ENCODE measurements at places on chromosomes 3 and 15. TPM values are rescaled to one million over a fixed set of nuclear protein-coding genes. Genes with fewer than 3 reads are reported as not detected.

PLA2G4D gene
- total RNA-seq = not detected

SERPINI2 gene
- total RNA-seq = 0.46 TPM

GRCh38 chr3:5002174-5002870 lies 23.1 kb downstream of the BHLHE40 start:
- DNase-seq = no peak

DNA sequence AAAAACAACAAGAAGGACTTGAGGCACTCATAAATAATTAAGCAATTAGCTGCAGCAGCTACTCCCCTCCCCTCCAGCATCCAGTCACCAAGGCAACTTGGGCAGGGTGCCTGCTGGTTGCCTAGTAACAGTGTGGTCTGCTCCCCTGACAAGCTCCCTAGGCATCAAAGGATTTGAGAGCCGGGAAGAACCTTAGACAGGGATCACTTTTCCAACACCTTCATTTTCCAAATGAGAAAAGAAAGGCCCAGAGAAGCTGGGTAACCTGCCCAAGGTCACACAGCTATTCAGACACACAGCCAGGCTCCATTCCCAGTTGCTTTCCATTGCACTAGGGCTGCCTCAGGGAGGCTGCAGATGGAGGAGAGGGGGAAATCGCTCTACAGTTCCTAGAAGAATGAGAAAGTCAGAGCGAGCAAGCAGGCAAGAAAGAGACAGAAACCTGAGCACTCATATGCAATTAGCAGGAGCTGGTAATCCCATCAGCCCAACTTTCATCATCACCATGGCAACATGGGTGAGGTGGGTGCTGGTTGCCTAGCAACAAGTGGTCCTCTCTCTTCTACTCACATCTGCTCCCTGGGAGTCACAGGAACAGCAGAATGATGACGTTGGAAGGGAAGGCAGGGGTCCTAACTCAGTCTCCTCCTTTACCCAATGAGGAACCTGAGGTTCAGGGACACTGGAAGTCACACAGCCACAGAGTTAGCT lies 3.6 kb upstream of the EIF4E3 start:
- DNase-seq = no peak

DNA sequence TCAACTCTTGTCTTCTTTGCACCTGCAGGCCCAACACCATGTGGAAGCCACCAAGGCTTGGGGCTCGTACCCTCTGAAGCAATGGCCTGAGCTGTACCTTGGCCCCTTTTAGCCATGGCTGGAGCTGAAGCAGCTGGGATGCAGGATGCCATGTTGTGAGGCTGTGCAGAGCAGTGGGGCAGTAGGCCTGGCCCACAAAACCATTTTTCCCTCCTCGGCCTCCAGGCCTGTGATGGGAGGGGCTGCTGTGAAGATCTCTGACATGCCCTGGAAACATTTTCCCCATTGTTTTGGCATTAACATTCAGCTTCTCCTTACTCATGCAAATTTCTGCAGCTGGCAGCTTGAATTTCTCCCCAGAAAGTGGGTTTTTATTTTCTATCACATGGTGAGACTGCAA lies 58.5 kb downstream of the DPH6 start:
- DNase-seq = no peak

- DNase-seq = no peak
These were observed 11.9 kb upstream of the TMEM115 start for GRCh38 chr3:50371133-50371685.

DNA sequence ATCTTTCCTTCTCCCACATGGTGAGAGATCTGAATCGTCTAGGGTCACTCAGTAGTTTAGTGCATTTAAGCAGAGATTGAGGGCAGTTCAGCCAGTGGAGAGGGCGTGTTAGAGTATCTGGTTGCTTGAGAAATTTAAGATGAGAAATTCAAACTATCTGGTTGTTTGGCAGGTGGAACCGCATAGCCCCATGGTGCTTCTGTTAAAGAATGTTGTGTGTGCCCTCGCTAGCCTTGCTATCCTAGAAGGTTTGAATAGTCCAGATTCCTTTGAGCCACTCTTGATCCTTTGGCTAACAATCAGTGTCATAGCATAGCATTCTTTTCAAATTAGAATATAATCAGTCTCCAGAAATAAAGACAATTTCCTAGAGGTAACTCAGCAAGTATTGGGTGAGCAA lies 32.1 kb downstream of the ABHD17C start:
- DNase-seq = no peak

GRCh38 chr15:83818591-83818990 lies 164.7 kb downstream of the ADAMTSL3 start:
- DNase-seq = no peak

HCLS1 gene
- total RNA-seq = 9.4 TPM

DNA sequence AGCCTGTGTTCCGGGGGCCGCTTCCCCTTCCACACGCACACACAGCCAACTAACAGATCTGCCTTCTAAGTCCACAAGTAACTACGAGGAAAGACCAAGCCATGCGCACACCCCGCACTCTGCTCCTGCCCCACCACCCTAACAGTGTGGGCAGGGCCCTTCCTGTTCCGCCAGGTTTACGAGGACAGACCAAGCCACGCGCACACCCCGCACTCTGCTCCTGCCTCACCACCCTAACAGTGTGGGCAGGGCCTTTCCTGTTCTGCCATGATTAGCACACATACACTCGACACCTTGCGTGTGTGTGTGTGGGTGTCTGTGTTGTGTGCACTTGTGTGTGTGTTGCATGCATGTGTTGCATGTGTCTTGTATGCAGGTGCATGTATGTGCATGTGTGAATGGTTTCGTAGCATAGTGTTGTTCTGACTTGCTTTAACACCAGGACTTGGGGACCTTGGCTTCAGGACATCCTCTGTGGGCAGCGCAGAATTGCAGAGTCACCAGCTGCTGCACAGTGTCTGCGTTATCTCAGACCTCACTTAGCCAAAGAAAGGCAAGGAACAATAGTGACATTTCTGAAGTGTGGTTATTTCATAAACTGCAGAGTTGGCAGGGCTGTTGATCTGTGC lies 114.4 kb downstream of the CHSY1 start:
- no peak for DNase-seq
